ENCODE measurements at places on chromosomes 1 and 21. TPM values are rescaled to one million over a fixed set of nuclear protein-coding genes. Genes with fewer than 3 reads are reported as not detected.

Gene TBX19
- total RNA-seq: 0.12 TPM

Gene CYP4A11
- total RNA-seq: not detected

Gene CFHR5
- total RNA-seq: not detected

Gene UMODL1
- not detected for total RNA-seq

Gene PTGFR
- 17.0 TPM for total RNA-seq

Gene ST6GALNAC3
- total RNA-seq: 1.5 TPM

Gene DVL1
- total RNA-seq: 51.7 TPM

Gene AQP10
- total RNA-seq: not detected

Gene CLDN17
- total RNA-seq: not detected

Gene IGFN1
- total RNA-seq: not detected

Gene ATAD3C
- not detected for total RNA-seq

Gene HMCN1
- total RNA-seq: 18.7 TPM

Gene TSACC
- total RNA-seq: not detected

Gene ESPN
- under 0.01 TPM for total RNA-seq

Gene MPZ
- total RNA-seq: 0.34 TPM

Gene PDC
- not detected for total RNA-seq

Gene ANKRD35
- total RNA-seq: 4.1 TPM

Gene LCE1F
- total RNA-seq: not detected

Gene PGLYRP3
- not detected for total RNA-seq

Gene GSTM1
- total RNA-seq: not detected

Gene GBP7
- not detected for total RNA-seq

Gene IL20
- total RNA-seq: not detected

Gene SYT11
- total RNA-seq: 6.5 TPM

Gene SYF2
- 46.8 TPM for total RNA-seq

Gene KLHL20
- total RNA-seq: 21.1 TPM

Gene GPR61
- not detected for total RNA-seq

Gene OLFM3
- not detected for total RNA-seq
